ENCODE measurements at places on chromosomes 11 and 22.

DNA sequence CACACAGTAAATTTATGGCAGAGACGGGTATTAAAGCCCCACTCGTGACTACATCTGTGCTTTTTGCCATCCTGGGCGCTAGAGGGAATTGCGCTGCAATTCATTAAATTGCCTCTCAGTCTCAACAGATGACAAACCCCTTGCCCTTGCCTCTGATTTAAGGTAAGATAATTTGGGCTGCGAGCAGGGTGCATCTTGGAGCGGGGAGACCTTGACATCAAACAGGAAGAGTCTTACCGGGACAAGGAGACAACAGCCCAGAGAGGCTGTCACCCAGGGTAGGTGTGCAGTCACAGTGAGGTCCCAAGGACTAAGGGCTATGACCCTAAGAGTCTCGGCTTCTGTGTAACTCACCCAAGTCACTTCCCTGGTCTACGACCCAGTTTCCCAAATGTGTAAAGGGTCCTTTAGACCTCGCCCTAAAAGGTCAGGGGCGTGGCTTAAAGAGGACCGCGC is 449 bp upstream of the TOM1 start:
- peak; percentile 46 for DNase-seq

- DNase-seq: peak; percentile 79
Measured at GRCh38 chr22:31039393-31039792, 41.7 kb upstream of the SMTN start.

DNA sequence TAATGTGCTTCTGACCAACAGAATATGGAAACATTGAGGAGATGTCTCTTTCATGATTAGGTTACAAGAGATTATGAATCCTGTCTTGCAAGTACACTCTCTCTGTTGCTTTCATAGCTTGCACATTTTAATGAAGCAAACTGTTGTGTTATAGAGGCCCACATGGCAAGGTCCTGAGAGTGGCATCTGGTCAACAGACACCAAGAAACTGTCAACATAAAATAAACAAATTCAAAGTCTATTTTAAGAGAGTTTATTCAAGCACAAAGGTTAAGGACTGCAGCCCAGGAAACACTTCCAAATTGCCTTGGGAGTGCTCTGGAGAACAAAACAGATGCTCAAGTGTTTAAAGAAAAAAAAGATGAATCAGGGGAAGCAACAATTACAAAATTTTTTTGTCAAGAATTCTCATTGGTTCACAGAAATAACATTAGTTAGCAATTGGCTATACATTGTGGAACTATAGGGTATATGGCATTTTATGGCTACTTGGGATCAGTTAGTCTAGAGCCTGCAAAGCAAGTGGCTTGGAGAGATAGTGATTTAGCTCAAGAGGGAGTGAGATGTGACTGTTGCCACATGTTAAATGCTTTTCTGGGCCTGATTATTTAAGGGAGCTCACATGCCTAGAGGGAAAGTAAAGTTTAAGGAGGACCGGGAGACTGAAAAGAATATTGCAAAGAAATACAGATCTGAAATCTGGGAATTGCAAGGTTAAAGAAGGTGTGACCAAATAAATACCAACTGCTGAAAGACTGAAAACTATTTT is 54.6 kb downstream of the CTSC start:
- no peak for DNase-seq

DNA sequence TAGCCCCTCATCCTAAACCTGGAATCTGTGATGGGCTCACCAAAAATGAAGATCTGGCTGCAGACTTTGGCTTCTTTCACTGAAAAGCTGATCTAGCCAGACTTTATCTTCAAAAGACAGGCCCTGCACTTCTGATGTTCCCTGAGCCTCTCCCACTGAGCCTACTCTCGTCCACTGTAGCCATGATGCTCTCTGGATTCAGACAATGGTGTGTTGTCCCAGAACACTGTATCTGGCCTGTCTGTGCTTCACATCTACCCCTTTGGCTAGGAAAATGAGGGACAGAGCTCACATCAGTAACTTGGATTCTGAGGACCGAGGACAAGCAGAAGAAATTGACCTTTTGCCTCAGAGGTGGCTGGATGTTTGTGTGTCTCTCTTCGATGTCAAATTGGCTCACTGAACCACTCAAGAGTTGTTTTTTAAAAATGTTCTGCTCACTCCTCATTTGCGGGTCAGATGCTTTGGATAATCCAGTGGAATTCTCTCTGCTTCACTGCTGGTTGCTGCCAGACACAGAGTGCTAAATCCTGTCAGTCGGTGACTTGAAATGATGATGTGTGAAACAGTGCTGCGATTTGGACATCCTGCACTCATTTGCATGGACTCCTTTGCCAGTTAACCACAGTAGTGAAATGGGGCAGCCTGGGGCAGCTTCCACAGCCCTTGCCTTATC is 67.5 kb downstream of the ARFGAP2 start:
- DNase-seq: no peak

DNA sequence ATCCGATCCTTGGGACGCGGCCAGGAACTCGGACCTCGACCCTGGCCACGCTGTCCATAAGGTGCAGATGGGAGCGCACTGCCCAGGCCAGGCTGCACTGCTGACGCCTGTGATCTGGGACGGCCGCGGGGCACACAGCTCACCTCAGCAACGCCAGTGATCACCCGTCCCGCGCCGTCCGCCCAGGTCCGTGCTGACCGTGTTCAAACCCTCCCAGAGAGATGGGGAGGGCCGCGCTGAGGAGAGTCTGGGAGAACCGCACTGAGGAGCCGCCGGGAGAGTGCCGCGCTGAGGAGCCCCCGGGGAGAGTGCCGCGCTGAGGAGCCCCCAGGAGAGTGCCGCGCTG is 636 bp downstream of the KCNQ1OT1 start:
- DNase-seq: peak; percentile 27

DNA sequence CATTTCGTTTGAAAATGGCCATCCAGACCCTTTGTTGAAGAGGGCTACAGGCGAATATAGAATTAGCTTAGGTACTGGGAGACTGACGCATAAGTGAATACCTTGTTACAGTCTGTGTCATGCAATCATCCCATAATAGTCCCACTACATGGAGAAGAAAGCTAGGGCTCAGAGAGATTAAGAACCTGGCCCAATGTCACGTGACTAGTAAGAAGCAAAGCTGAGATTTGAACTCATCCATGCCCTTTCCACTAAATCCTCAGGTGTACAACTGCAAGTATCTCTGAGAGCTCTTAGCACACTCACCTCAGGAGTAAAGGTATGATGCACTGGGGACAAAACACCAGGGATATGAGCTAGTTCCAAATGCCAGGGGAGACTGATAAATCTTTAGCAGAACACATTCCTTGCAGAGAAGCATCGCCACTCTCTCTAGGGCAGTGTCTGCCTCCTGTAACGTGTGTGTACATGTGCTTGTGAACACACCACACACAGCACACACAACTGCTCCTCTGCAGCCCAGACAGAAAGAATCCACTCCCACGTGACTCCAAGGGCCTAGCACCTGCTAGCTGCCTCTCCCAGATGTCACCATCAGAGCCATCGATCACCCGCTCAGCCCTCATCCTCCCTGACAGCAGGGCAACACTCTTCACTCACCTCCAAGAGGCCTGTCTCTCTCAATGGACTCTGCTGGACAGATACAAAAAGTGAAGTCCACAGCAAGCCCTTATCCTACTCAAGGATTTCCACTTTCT is 402.8 kb downstream of the NXPE2 start:
- no peak for DNase-seq

GRCh38 chr11:75639762-75640181 is 29.1 kb downstream of the MAP6 start:
- peak; percentile 55 for DNase-seq

GRCh38 chr11:5992604-5993251 is 5.9 kb upstream of the OR52L1 start:
- peak; percentile 54 for DNase-seq

- peak; percentile 27 for DNase-seq
Measured at GRCh38 chr11:115324581-115325432, 179.4 kb downstream of the CADM1 start.

DNA sequence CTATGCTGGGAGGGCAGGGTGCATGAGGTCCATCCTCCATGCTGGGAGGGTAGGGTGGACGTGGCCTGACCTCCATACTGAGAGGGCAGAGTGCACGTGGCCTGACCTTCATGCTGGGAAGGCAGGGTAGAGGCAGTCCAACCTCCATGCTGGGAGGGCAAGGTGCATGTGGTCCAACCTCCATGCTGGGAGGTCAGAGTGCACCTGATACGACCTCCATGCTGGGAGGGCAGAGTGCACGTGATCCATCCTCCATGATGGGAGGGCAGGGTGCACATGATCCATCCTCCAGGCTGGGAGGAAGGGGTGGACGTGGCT is 622.2 kb downstream of the BRD1 start:
- DNase-seq: no peak

DNA sequence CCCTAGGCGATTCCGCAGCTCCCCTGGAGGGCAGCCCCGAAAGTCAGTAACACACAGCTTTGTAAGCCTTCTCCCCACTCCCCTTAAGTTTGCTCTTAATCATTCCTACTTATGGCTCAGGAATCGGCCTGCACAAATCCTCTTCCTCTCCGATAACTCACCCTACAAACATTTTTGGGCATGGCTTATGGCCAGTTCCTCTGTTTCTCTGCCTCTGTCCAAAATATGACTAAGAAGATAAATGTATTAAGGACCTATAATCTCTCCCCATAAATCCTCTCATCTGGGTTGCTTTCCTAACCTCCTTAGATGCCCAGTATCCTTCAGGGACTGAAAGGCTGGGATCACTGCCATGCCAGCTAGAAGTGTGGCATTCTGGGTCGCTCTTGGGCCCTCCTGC is 41.0 kb downstream of the PAMR1 start:
- DNase-seq: peak; percentile 49

GRCh38 chr11:13303668-13304649 is 26.4 kb downstream of the BMAL1 start:
- no peak for DNase-seq

- peak; percentile 61 for DNase-seq
Measured at GRCh38 chr11:103529181-103529684, 420.0 kb downstream of the DYNC2H1 start.

DNA sequence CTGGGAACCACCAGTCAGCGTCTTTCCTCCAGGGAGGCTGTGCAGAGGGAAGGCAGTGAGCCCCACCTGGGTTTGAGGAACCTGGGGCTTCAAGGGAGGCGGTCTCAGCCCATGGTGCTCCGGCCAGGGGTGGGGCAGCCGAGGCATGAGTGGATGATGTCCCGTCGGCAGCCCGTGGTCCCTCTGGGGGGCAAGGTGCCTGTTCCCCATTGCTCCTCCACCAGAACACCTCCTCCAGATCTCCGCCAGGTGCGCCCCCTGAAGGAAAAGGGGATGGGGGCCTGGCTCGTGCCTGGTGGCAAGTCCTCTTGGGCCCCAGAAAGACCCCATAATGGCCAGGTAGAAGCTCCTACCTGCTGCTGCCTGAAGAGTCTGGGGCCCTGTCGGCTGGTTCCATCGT is 94.1 kb downstream of the KCNQ1 start:
- no peak for DNase-seq

GRCh38 chr11:12725863-12726682 is 51.9 kb downstream of the TEAD1 start:
- no peak for DNase-seq

GRCh38 chr11:10201343-10201742 is 92.7 kb downstream of the SBF2 start:
- DNase-seq: no peak

- no peak for DNase-seq
Measured at GRCh38 chr22:17954860-17955587, 69.3 kb downstream of the MICAL3 start.

- peak; percentile 14 for DNase-seq
Measured at GRCh38 chr11:88849368-88849767, 216.4 kb downstream of the GRM5 start.

- DNase-seq: peak; percentile 52
Measured at GRCh38 chr11:86625981-86626380, 46.4 kb downstream of the ME3 start.
